Substantia nigra (tissue), 51 donors: ENCODE measurements at places on chromosomes 6 and 20.

GRCh38 chr6:41505122-41506049, 40.8 kb upstream of the FOXP4 start:
- no peak for DNase-seq

DNA sequence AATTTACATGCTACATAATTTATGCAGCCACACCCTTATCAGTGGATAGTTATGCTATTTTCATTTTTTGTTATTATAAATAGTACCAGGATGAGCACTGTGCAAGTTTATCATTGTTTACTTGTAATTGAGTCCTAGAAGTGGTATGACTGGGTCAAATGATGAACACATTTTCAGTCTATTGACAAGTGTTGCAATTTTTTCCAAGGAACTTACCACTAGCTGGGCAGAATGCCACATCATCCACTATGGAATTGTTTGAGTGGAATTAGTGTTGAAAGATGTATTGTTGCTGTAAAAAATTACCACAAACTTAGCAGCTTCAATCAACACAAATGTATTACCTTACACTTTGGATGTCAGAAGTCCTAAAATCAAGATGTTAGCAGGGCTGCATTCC, 38.1 kb upstream of the OPN5 start:
- no peak for DNase-seq

GRCh38 chr6:36679043-36679833, 724 bp downstream of the CDKN1A start:
- DNase-seq: no peak

- no peak for DNase-seq
Observed at GRCh38 chr6:39812496-39812852, 20.3 kb downstream of the DAAM2 start.

DNA sequence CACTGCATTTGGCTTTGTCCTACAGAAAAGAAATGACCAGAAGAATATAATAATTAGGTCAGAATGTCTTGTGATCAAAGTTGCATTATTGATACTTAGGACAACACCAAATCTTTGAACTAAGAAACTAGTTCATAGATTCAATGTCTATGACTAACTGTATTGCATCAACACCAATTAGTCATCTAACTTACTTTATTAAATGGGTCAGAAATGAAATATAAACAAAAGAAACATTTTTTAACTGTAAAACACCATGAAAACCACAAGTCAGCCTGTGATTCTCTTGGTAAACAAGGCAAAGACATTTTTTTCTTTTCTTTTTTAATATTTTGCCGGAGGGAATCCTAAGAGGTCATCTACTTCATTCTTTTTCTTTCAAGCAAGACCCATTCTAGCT, 114.1 kb upstream of the HDDC2 start:
- DNase-seq: no peak
